Heart left ventricle (tissue), 16 donors: ENCODE measurements at places on chromosomes 6 and 20. TPM values are rescaled to one million over a fixed set of nuclear protein-coding genes. Genes with fewer than 3 reads are reported as not detected.

DNA sequence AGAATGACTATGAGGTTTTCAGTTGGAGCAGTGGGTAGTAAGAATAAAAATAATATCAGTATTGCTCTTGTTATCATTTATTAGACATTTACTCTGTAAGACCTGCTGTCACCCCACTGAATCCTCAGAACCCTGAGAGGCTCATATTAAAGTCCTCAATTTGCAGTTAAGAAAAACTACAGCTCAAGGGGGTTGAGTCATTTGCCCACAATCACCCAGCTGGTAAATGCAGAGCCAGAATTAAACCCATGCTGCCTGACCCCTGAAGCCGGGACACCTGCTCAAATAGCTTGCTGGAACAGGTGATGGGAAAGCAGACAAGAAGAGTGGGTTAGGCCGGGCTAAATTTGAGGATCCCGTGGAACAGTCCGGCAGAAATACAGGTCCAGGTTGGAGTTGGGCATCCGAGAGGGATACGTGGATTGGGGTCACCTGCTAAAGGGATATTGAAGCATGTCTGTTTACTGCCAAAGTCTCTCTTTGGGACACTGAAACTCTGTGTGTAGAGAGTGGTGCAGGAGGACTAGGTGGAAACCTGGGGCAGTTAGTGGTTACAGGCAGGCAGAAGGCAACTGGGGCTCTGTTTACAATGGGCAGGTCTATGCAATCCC, 344.1 kb downstream of the CDC5L start:
- H3K27ac ChIP-seq: no peak overlapping the region
- H3K36me3 ChIP-seq: no peaks in the 10 kb centered on the region

Gene DACT2
- total RNA-seq: 0.21 TPM

GRCh38 chr20:63061771-63062100, 55.0 kb upstream of the BHLHE23 start:
- no peak for DNase-seq
- H3K36me3 ChIP-seq: no peaks in the 10 kb centered on the region
- H3K4me3 ChIP-seq: no peak overlapping the region
- H3K4me1 ChIP-seq: no peaks in the 10 kb centered on the region
- H3K27me3 ChIP-seq: peaks cover 18% of the 10 kb centered on the region
- no peak overlapping the region for H3K27ac ChIP-seq

Gene SLC17A2
- total RNA-seq: not detected

DNA sequence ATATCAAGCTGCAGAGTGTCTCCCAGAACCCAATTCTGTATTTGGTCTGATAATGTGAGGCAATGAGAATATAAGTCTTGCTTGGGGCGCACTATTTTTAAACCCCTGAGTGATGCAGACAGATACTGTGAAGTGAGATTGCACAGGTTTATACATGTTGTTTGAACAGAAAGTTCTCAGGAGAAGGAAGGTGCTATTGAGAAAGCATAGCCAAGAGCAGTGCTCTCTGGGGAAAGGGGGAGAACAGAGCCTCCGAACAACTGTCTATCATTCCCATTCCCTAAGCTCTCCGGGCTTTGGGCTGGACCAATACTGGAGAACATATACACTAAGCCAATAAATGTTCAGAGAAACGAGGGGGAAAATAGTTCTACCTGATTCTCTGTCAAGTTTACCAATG, 75.8 kb downstream of the PERP start:
- H3K4me3 ChIP-seq: no peak overlapping the region
- no peaks in the 10 kb centered on the region for H3K27me3 ChIP-seq
- H3K27ac ChIP-seq: no peak overlapping the region
- H3K36me3 ChIP-seq: no peaks in the 10 kb centered on the region
- no peak for DNase-seq

GRCh38 chr20:4836935-4837334, 115.2 kb downstream of the PRND start:
- no peak for DNase-seq
- H3K36me3 ChIP-seq: no peaks in the 10 kb centered on the region
- H3K27me3 ChIP-seq: no peaks in the 10 kb centered on the region
- H3K4me3 ChIP-seq: no peak overlapping the region
- no peak overlapping the region for H3K27ac ChIP-seq
- H3K4me1 ChIP-seq: no peaks in the 10 kb centered on the region

GRCh38 chr20:11520596-11520995, 397.1 kb upstream of the BTBD3 start:
- H3K27ac ChIP-seq: no peak overlapping the region
- H3K36me3 ChIP-seq: no peaks in the 10 kb centered on the region
- no peak for DNase-seq
- no peaks in the 10 kb centered on the region for H3K4me1 ChIP-seq
- H3K4me3 ChIP-seq: no peak overlapping the region
- no peaks in the 10 kb centered on the region for H3K27me3 ChIP-seq

- H3K27ac ChIP-seq: no peak overlapping the region
- H3K4me3 ChIP-seq: no peak overlapping the region
- no peaks in the 10 kb centered on the region for H3K27me3 ChIP-seq
- no peaks in the 10 kb centered on the region for H3K36me3 ChIP-seq
These were observed 45.3 kb upstream of the IFNGR1 start for GRCh38 chr6:137264311-137265075.

Gene CCM2L
- total RNA-seq: 5.7 TPM

Gene TSBP1
- total RNA-seq: not detected

- DNase-seq: no peak
- H3K36me3 ChIP-seq: no peaks in the 10 kb centered on the region
- no peak overlapping the region for H3K27ac ChIP-seq
- H3K27me3 ChIP-seq: no peaks in the 10 kb centered on the region
- H3K4me1 ChIP-seq: no peaks in the 10 kb centered on the region
These were observed 527.0 kb downstream of the CDH26 start for GRCh38 chr20:60485012-60485760.

DNA sequence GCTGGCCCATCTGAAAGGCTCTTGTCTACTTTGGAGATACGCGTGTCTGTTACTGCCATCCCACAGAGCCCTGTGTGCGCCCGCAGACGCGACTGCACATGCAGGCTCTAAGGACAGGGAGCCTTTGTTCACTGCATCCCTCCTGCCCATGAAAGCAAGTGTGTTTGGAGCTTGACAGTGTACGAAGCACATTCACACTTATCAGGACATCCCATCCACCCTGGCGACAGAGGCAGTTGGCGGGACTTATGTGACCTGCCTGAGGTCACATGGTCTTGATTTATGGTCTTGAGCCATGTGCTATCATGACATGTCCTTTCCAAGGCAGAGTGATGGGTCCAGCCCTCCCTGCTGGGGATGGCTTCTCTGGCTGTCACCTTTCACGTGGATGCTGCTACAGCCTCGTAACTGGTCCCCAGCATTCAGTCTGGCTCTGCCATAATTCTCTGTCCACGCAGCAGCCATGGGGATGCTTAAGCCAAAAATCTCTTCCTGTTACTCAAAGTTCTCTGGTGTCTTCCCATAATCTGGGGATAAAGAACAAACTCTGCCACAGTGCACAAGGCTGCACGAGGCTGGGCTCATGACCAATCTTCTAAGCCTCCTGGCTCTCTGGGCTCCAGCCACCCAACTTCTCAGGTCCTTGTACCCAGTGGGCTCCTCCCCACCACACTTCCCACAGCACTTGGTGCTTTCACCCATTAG, 36.3 kb upstream of the FAM83D start:
- no peak overlapping the region for H3K4me3 ChIP-seq
- H3K27me3 ChIP-seq: no peaks in the 10 kb centered on the region
- no peak for DNase-seq
- H3K27ac ChIP-seq: no peak overlapping the region
- H3K4me1 ChIP-seq: peaks cover 21% of the 10 kb centered on the region
- no peaks in the 10 kb centered on the region for H3K36me3 ChIP-seq

DNA sequence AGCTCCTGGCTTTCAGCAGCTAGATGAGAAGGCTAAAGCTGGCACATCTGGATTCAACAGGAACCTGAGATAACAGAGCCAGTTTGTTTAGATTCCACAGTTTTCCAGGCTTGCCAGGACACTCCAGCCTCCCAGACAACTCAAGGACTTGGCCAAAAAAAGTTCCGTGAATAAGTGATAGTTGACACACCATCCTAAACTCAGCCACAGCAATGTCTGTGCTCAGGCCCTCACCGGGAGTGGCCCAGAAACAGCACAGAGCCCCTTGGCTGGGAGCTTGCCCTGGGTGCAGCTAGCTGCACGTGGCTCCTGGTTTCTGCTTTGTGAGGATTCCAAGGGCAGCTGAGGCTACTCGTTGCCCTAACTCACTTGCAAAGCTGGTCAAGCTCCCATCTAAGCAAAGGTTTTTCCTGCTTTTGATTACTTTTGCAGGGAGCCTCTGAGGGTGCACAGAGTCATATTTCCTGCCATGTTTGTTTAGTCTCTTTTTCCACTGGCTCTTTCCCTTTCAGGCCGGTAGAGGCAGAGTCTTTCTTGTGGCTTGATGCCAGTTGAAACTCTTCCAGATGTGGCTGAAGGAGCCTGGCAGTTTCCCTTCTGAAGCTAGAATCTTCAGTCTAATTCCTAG, 118.3 kb upstream of the ECI2 start:
- no peak overlapping the region for H3K4me3 ChIP-seq
- peaks cover 15% of the 10 kb centered on the region for H3K4me1 ChIP-seq
- no peaks in the 10 kb centered on the region for H3K27me3 ChIP-seq
- H3K36me3 ChIP-seq: no peaks in the 10 kb centered on the region

Gene KHDC1
- 0.75 TPM for total RNA-seq
